Activated T-helper 1 cell treated with anti-CD3 and anti-CD28 coated beads, Interleukin-2, amount 50 U/mL, for 16 hours (primary cell): ENCODE measurements at places on chromosomes 1 and 21.

- DNase-seq: no peak
Observed at GRCh38 chr1:208533746-208534598, 289.8 kb upstream of the PLXNA2 start.

DNA sequence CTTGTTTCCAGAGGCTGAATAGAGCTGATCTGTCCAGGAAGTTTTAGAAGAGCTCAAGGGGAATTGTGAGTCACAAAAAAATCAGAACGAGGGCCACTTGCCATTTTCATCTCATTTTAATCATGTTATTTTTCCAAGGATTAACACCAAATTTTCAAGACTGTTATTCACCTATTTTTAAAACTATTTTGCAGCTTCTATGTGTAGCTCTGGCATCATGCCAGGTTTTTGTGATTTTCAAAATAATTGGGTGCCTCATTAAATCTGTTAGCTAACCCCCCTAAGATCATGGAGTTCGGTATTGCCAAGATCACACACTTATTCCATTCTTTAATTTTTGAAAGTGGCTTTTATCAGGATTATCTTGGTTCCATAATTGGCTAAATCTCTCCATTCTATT is 90.9 kb downstream of the RGS7 start:
- no peak for DNase-seq

DNA sequence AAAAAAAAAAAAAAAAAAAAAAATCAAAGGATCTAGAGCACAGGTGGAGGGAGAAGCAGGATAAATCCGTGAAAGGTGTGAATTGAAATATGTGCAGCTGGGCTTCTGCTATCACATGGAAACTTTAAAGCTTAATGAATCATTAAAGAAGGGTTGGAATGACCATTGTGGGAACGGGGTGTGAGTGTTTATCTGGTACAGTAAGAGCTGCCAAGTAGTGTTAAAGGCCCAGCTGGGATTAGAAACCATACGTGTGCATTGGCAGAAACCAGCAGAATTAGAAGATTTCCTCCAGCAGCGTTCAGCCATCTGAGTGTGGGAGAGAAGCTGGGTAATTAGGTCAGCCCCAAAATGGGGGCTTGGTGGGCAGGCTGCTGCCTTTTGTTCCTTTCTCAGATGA is 13.5 kb downstream of the FALEC start:
- DNase-seq: no peak

DNA sequence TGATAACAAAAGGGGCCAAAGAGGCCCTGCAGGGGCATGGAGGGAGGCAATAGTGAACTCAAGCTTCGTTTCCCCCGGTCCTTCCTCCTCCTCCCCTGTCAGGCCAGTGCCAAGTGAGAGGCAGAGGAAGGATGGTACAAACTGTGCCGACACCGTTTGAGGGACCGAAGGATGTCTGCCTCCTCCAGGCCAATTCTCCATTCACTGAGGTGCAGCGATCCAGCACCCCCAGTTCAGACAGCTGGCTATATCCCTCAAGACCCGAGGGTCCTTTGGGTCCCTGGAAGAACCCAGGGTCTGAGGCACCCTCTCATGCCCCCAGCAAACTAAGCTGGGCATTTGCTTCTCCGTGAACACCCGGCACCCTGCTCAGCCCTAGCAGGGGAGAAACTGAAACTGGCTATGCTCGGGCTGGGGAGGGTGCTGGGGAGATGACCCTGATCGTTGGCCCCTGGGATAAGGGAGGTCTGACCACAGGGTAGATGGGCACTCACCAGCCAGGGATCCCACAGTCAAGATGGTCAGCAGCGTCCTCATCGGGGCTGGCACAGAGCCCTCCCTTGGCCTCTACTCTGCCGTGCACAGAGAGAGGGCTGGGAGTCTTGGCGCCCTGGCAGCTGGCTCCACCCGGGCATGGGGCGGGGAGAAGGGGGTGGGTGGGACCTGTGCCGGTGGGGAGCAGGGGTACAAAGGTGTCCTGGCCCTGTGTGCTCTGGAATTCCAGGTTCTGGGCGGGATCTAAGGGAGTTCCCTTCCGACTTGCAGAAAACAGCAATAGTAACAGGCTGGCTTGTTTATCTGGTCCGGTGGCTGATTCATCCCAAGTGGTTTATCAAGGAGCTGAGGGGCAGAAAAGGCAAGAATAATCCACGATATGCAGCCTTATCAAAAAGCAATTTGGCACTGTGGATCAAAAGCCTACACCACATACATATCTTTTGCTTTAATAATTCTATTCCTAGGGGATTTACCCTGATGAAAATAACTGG is at the start of gene IL22RA1:
IL22RA1 (minus strand) TSS at position 595 of the 989 bp plus-strand sequence; CDS start at position 537, 58 bp downstream.
- DNase-seq: no peak

DNA sequence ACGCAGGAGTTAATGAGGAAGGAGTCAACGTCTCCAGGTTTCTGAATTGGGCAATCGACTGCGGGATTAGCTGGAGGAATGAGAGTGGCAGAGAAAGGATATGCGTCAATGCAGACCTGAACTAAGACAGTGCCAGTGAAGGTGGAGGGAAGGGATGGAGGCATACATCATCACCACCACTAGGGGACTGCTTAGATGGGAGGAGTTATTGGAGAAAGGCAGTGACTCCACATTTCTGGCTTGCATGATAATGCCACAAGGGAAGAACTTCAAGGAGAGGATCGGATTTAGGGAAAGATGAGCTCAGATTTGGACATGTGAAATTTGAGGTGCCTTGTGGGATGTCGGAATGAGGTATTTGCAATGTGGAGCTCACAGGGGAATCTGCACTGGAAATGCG is 17.5 kb downstream of the VASH2 start:
- DNase-seq: no peak

GRCh38 chr1:44034976-44035716 is 3.9 kb upstream of the SLC6A9 start:
- DNase-seq: no peak
